Body of pancreas (tissue), 4 donors: ENCODE measurements at places on chromosomes 3 and 15. TPM values are rescaled to one million over a fixed set of nuclear protein-coding genes. Genes with fewer than 3 reads are reported as not detected.

DNA sequence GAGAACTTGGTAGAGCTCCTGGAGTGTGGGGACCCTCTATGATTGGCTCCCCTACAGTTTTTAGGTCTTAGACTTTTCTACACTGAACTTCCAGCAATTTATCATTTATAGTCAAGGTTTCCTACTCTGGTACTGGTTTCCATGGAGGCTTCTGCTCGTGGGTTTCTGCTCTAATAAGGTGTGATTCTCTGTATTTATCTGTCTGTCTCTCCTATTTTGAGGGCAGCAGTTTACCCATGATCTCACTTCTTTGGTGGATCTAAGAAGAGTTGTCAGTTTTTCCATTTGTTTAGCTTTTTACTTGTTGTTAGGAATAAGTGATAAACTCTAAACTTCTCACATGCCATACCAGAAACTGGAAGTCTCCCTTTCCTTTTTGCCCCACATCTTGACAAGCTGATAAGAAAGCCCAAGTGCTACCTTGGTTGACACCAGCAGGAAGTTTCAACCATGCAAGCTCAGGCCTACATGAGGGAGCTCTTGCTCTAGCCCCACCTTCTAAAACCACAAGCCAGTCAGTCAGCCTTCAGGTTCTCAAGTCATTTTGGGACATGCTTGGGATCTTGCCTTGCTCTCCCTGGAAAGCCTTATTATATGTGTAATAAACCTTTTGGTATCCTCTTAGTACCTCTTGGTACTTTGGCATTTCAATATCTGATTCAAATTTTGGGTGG lies 10.0 kb downstream of the TIMMDC1 start:
- no peak for DNase-seq

GRCh38 chr15:68045289-68046265 lies 8.5 kb upstream of the PIAS1 start:
- no peak for DNase-seq

DNA sequence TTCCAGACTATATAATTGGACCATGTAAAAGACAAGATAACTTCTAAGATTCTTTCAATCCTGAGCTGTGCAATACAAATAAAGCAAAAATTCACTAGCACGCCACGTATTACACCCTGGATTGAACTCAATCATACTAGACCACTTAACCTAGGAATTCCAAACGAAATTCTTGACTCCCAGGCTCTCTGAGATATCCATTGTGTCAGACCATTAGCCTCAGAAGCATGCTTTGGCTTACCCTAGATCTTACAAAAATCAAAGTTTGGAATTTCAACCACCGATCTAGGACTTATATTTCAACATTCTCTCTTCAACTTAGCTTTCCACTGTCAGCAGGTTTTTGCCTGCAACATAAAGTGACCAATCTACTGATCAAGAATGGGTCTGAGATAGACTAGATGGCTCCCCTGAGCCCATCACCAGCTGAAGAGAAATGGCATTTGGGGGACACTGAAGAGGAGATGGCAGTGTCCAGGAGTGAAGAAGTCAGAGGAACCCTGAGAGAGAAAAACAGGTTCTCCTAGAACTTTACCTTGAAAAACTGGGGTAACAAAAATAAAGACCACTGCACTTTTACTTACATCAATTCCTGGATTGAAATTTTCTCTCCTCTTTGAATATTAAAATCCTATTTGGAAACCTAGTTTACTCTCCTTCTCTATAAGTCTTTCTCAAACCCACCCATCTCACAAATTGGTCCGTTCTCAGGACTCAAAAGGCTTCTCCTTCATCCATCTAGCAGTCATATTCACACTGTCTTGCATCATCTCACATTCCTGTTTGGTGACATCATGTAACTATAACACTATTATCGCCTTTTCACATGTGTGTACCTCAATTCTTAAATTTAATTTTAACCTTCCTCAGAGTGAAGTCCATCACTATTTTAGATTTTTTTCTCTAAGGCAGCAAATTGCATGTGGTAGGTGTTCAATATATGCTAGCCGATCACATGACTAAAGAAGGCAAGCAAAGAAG lies 18.5 kb downstream of the CPNE4 start:
- DNase-seq: no peak

DNA sequence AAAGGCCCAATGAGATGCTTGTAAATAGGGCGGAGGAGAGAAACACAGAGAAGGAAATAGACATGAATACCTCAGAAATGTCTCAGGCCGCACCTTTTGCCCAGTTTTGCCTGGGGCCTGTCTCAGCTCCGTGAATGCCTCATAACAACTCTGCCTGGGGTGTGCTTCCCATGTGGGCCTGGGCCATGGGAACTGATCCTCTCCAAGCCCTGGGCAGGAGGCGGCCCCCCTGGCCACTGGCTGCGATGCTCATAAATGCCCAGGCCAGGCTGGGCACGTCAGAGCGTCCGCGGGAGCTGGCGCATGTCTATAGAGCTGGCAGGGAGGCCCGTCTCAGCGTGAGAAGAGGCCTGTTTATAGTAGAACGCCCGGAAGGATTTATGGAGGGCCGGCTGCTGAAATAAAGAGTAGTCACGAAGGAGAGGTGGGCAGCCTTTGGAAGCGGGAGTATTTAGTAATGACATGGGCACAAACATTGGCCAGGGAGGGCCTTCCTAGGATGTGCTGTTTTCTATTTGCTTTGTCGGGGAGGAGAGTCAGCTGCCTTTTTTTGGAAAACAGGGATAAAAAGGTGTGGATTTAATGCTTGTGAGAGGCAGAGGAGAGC lies 85.9 kb upstream of the IGF1R start:
- no peak for DNase-seq

CYP1A2 gene
- total RNA-seq: not detected

ZFYVE19 gene
- 29.3 TPM for total RNA-seq

ST3GAL6 gene
- total RNA-seq: 8.0 TPM
